ENCODE measurements at places on chromosomes 13 and 19.

- no peak for DNase-seq
These were observed 1491.9 kb downstream of the SLITRK5 start for GRCh38 chr13:89163096-89163495.

DNA sequence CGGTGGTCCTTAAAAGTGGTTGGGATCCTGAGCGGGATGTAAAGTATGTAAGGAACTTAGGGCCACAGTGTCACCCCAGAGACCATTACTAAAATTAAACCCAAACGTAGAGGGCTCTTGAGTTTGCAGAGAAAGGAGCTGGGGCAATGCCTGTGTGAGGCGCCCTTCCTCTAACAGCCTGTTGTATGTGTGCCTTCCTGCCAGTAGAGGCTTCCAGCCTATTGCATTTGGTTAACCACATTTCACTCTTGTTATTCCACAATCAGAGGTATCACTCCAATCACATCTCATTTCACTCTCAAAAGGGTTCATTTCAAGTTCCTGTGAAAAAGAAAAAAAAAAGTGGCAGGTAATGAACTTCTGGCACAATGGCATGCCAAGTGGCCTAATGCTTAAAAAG is 29.4 kb downstream of the DIAPH3 start:
- DNase-seq = no peak

DNA sequence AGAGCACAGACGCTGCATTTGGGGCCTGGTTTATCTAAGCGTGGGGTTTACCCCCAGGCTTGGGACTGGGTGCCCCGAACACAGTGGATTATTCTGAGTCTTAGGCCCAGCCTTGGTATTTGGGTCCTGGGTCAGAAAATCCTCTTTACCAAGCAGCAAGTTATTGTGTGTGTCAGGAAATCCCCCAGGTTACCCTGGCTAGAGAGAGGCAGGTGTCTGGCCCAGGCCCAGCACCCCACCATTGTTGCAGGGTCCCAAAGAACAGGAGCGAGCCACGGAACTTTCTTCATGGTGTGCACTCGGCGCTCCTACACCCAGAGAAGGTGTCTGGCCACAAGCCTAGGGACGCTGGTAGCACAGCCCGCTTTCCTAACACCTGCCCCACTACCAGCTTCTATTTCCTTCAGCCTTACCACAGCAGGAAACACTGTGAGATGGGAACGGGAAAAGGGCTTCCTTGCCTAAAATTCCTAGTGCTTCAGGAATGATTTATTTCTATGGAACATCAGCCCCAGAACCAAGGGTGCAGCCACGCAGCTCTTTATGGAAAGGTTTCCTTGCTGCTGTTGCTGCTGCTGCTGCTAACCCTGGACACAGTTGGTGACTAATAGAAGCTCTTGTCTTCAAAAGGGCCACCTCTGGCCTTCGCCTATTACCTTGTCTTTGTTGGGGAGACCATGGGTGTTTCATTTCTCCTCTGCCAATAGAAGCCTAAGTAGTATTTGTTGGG is 7.4 kb upstream of the CDX2 start:
- DNase-seq = no peak

DNA sequence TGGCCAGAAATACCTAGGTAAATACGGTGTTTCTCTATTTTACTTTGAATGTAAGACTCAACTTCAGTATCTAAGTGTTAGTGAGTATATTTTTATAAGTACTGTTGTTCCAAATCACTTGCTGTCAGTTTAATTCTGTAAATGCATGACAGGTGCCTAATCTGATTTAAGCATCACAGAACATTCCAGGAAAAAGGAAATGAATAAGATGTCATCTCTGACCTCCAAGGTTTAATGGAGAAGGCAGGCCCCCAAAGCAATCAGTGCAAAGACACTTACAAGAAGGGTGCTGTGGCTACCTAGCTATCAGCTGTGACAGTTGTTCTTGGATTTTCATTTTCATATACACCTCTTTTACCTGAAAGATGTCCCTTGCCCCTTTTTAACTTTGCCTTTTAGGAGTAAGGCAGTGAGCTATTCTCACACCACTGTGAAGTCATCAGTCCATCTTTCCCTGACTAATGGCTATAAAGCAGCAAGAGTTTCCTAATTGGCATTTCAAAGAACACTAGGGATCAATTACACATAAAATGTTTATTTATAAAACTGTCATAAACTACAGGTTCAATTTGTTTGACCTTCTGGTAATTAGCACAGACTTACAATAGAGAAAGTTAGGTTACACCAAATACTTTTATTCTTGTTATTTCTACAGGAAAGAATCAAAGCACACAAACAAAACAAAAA is 427.6 kb downstream of the SPRY2 start:
- no peak for DNase-seq

GRCh38 chr19:7152568-7152967 is 83.1 kb downstream of the ZNF557 start:
- no peak for DNase-seq
